ENCODE measurements at places on chromosomes 4 and X.

- DNase-seq: no peak
Observed at GRCh38 chr4:134499074-134499473, 297.5 kb upstream of the PABPC4L start.

- DNase-seq: no peak
Observed at GRCh38 chrX:94908171-94908570, 1234.2 kb downstream of the FAM133A start.

- no peak for DNase-seq
Observed at GRCh38 chr4:36316607-36317006, 35.2 kb downstream of the DTHD1 start.

DNA sequence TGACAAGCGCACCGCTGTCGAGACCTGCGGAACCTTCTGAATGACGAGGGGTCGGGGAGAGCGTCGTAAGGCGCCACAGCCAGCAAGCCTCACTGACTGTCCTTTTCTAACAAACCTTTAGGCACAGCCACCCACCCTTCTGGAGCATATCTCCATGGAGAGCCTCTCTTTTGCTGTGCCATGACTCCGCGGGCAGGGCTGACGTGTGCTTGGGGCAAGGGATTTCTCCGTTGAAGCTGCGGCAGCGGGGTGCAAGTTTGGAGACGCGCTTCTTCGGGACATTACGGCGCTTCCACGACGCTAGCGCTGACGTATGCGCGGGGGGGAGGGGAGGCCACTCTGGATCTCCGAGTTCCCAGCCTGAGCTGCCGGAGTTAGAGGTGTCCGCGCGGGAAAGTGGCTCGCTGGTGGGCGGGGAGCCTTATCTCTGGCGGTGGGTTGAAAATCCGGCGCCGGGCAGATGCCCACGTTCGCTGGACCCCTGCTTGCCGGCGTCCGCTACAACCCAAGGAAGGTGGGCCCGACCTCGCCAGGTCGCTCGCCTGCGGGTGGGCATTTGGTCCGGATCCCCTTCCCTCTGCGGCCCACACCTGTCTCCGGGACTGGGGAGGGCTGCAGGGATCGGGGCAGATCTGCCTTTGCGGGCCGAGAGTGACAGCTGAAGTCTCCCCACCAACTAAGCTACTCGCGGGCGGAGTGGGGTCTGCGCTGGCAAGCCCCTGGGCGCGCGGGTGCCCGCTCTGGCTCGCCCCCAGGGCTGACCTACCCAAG is 543 bp upstream of the SLC10A7 start:
- peak; percentile 75 for DNase-seq

GRCh38 chr4:152101556-152102435 is 341.0 kb upstream of the GATB start:
- DNase-seq: no peak

GRCh38 chr4:140666889-140667614 is 89.1 kb downstream of the TBC1D9 start:
- no peak for DNase-seq

- no peak for DNase-seq
Observed at GRCh38 chr4:57110640-57111511, 691 bp upstream of the IGFBP7 start.
